Immature natural killer cell (primary cell): ENCODE measurements at places on chromosomes 12 and 14.
A peak's percentile ranks its signal among the peaks of the same experiment; 100 is the strongest.

DNA sequence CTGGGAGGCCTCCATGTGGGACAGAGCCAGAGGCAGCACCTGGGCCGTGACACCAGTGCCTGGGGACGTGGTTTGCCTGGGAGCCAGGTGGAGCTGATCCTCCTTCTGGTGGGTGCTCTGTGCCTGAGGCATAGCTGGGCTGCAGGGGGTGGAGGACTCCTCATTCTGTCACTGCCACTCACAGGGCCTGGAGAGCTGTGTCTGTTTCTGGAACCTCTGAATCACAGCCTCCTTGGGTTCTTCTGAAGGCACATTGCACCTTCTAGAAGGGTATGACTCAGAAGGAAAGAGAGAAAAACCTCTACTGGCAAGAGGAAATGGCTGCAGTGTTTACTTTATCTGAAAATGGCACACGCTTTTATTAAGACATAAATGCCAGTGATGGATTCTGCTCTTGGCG lies 659.8 kb downstream of the VRK1 start:
- peak; percentile 68 for DNase-seq

GRCh38 chr14:50523271-50524041 lies 8.9 kb downstream of the MAP4K5 start:
- DNase-seq = no peak

DNA sequence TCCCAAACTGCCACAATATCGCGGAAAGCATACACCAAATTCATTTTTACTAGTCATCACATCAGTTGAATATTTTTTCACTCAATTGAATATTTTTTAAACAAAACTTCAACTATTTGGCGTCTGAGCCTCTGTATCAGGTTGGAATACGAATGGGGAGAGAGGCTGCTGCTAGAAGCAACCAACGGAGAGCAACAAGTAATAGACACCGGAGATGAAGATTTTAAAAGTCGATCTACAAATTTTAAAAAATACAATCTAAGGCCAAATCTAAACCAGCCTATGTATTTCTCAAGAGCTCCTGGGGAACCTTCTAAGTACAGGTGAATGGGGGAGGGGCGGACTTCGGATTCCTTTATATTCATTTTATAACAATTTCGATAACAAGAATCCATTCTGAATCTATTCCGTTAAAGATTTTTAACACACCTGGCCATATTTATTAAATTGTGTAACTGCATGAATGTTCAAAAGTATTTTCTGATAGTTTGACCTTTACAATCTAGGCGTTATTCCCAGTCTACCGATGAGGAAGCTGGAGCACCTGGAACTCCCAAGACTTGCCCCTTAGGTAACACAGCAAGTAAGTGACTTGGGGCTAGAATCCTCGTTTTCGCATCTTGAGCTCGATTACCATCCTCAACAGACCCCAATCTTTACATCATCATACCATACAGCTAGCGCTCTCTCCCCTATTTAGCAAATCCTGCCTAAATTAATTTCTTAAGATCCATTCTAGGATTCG lies 1.2 kb downstream of the GNPNAT1 start:
- DNase-seq = no peak

DNA sequence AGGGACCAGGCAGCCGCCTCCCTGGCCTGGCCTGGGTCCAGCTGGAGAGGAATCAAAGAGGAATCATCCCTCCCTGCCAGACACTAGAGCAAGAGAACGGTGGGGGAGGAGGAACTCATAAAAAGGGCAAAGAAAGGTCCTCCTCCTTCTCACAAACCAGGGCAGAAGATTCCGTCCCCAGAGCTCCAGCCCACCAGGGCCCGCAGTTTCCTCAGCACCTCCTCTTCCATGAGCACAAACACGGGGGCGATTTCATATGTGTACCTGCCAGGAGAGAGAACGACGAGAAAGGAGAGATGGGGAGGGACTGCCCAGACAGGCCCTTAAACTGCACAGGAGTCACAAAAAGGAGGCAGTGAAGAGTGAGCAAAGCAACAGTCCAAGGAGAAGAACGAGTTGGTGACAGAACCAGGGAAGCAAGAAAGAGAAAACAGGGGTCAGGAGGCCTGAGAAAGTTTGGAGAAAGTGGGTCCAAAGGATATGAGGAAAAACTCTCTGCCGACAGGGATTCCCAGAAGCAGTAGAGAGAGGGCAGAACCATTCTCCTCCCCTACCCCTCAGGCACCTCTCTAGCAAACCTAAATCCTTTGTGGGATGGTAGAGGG lies 8.7 kb upstream of the ZNF740 start:
- DNase-seq = no peak

- DNase-seq = no peak
Measured at GRCh38 chr14:78227248-78228077, 57.3 kb downstream of the NRXN3 start.

DNA sequence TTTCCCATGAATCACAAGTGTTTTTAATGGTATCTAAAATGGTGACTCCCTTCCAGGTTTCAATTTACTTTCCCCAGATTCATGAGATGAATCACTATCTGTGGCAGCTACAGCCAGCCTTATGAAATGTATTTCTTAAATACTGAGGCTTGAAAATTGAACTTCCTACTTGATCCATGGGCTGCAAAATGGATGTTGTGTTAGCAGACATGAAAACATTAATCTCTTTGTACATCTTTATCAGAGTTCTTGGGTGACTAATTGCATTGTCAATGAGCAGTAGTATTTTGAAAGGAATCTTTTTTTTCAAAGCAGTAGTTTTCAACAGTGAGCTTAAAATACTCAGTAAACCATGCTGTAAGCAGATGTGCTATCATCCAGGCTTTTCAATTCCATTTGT lies 250.8 kb downstream of the SLC6A15 start:
- no peak for DNase-seq

DNA sequence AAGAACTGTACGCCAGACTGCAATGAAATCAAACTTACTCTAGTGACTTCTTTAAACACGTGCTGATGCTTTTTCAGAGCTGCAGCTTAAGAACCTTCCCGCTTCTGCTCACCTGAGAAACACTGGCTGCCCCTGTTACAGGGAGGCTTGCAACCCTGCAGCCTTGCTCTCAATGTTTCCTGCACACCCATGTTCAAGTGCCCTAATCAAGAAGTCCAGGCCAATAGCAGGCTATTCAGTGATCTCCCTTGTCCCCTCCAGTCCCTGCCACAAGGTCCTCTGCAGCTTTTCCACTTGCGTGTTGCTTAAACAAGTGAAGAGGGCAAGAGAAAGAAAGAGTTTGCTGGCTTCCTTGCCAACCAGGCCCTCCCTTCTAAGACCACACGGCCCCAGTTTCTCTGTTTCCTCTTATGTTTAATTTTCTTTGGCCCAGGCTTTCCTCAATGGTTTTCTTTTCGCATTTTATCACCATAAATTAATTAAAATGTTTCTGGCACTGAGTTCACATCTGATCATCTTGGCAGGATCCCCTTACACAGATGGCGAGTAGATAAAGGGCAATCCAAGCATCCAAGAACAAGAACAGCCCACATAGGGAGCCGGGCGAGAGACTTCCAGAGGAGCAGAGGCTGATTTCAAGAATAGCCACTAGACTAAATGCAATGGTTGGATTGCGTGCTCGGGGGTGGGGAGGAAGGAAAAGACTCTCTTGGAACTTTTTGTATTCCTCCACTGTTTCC lies 82.3 kb upstream of the CDKN3 start:
- no peak for DNase-seq

- no peak for DNase-seq
Measured at GRCh38 chr12:120856980-120857379, 47.2 kb downstream of the SPPL3 start.

- no peak for DNase-seq
Measured at GRCh38 chr12:41442896-41443295, 254.8 kb downstream of the PDZRN4 start.

DNA sequence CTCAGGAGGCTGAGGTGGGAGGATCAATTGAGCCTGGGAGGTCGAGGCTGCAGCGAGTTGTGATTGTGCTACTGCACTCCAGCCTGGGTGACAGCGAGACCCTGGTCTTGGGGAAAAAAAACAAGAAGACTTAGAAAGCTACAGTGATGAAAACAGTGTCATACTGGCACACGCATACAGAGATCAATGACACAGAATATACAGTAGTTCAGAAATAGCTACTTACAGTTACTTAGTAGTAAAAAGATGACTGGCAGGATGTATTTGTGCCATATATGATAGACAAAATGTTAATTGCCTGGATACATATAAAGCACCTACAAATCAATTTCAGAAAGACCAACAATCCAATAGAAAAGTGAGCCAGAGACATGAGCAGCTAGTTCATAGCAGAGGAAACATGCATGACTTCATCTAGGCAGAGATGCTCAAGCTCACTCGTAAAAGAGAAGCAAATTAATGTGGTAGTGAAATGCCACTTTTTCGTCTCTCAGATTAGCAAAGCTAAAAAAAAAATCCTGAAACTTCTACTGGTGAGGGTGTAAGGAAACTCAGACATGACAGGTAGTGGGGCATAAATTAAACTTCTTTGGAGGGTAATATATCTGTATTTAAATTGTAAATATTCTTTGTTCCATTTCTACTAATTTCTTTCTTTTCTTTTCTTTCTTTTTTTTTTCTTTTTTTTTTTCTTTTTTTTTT lies 2.5 kb upstream of the ALDH2 start:
- DNase-seq = no peak

DNA sequence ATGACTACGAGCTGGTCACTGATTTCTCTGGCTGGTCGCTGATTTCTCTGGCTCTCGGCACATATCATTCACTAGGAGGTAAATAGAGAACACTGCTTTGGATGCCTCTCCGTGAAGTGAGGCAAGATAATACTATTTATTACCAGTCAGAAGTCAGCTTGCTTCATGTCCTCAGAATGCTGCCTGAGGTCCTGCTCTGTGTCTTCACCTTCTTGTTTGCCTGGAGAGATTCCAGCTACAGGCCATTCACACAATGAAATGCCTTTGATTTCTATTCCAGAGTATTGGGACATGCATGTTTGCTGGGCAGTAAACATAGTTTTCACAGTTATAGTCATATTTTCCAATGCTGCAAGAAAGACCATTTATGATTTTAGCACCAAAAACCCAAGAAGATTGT lies 106.7 kb downstream of the AEBP2 start:
- no peak for DNase-seq

DNA sequence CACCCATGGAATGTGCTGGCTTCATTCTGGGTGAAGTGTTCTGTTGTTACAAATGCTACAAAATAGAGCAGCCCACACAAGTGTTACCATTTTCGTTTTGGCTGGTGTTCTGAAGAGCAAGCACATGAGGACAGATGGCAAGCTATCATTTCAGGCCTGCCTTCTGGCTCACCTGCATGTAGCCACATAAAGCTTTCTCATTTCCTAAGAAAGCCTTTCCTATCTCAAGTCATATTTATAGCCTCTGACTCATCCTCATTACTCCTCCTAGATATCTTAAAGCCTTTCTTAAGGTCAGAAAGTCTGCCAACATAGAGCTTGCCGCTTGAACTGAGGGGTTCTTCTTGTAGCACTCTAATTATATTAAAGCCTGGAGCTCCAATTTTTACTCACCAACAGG lies 89.0 kb downstream of the PTPRR start:
- DNase-seq = no peak

DNA sequence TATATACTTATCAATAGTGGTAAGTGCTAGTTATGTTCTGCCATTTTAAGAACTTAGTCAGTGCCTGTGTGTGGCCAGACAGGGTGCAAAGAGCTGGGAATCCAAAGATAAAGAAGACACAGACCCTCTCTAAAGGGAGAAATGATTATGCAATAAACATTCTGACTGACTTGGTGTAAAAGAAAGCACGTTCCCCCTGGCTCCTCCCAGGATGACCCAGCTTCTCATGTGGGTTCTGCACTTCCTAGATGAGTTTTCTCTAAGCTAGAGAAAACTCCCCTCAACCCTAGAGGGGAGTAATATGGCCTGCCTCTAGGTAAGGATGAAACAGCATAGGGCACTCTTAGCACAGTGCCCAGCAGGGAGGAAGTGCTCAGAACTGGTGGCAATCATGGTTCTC lies 231.2 kb downstream of the VRK1 start:
- no peak for DNase-seq

GRCh38 chr14:27995691-27996090 lies 770.9 kb upstream of the FOXG1 start:
- no peak for DNase-seq

- DNase-seq = no peak
Measured at GRCh38 chr12:27606986-27607385, 83.0 kb downstream of the PPFIBP1 start.

DNA sequence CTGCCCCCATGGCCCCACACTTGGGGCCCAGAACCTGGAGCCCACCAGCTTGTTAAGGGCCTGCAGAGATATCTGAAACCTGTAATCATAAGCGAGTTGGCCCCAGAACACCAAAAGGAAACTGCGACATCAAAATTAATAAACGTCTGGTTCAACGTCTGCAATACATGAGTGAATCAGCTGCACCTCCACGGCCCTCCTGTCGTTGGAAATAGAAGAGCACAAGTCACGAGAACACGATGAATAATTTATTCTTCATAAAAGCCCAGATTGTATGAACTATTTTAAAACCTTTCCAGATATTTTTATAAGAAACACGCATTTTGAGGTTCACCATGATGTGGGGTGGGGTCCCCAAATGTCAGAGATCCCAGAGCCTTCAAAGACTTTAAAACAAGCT lies 9.7 kb upstream of the CMKLR1 start:
- DNase-seq = no peak

- no peak for DNase-seq
Measured at GRCh38 chr14:102389246-102389645, 26.5 kb downstream of the TECPR2 start.

DNA sequence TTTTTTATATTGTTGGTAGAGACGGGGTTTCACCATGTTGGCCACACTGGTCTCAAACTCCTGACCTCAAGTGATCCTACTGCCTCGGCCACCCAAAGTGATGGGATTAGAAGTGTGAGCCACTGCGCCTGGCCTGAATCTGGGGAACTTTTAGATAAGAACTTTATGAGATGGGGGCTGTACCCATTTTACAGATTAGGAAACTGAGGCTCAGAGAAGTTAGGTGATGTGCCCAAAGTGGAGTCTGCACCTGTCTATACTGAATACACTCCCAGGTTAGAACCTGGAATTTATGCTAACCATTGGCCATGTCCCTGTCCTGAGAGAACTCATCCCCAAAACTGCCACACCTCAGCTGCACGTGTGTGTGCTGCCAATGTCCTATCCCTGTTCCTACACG lies 81.9 kb downstream of the ESRRB start:
- no peak for DNase-seq

DNA sequence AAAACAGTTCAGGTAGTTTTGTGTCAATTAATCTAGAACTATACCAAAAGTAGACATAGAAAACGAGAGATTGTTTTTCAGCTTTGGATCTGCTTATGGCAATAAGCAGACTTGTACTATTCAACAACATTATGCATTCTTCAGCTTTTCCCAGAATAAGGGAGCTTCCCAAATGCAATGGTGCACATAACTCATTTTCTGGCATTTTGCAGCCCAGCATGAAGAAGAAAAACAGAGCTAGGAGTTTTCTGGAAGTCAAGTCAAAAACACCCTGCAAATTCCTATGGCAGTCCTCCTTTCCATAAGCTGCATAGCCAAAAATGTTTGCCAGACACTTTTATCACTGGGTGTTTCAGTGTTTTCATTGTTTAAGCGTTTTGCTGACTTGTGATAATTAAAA lies 314.7 kb downstream of the NAV3 start:
- no peak for DNase-seq

DNA sequence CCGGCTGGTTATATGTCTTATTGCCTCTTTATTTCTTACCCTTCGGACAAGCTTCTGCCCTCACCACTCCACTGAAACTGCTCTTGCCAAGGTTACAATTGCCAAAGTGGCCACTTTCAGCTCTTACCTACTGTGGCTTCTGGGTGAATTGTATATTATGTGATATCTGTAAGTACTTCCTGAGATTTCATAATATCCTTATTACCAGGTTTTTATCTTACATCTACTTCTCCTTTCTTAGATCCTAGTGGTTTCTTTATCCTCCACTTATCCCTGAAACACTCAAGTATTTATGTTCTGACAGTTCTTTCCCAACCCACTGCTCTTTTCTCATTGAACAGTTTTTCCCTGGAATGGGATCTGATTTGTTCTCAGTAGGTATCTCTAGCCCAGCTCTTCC lies 10.5 kb downstream of the CELA1 start:
- DNase-seq = no peak
